ENCODE measurements at places on chromosomes 3 and 15. TPM values are rescaled to one million over a fixed set of nuclear protein-coding genes. Genes with fewer than 3 reads are reported as not detected.
A peak's percentile ranks its signal among the peaks of the same experiment; 100 is the strongest.

NRROS gene
- not detected for total RNA-seq

TBL1XR1 gene
- total RNA-seq: 62.5 TPM

HRG gene
- total RNA-seq: not detected

CCDC66 gene
- 12.3 TPM for total RNA-seq

CYP8B1 gene
- 0.90 TPM for total RNA-seq

SFMBT1 gene
- total RNA-seq: 12.8 TPM

TMED3 gene
- 76.4 TPM for total RNA-seq

DNA sequence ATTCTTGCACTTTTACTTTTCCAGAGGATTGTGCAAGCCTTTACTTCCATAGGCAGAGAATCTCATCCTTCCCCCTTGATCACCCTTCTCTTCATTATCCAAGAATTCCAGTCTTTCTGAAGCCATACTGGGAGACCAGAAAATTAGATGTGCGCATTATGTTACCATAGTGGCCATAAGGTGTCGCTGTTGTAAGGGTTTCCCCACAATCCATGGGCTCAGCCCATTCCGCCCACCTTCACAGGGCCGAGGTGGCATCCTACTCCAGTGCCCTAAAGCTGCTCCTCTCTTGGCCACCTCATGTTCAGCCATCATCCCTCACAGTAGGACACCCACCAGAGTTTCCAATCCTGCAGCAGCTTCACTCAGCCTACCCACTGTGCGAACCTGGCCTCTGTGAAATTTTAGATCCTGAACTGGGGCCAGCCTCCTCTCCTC, 35.0 kb downstream of the CTSH start:
- H3K4me3 ChIP-seq: no peak overlapping the region
- H3K36me3 ChIP-seq: peaks cover 55% of the 10 kb centered on the region
- H3K27me3 ChIP-seq: no peaks in the 10 kb centered on the region
- H3K27ac ChIP-seq: peak overlapping the region; percentile 31
- peak; percentile 42 for DNase-seq

GRCh38 chr3:45227071-45227820, 1.2 kb upstream of the TMEM158 start:
- no peak overlapping the region for H3K27ac ChIP-seq
- H3K4me3 ChIP-seq: no peak overlapping the region
- 0 out of 2 replicates have a peak, but pooled peaks cover 5% of the 10 kb centered on the region for H3K4me1 ChIP-seq
- H3K36me3 ChIP-seq: no peaks in the 10 kb centered on the region
- H3K27me3 ChIP-seq: peaks cover 6% of the 10 kb centered on the region
- DNase-seq: no peak

DNA sequence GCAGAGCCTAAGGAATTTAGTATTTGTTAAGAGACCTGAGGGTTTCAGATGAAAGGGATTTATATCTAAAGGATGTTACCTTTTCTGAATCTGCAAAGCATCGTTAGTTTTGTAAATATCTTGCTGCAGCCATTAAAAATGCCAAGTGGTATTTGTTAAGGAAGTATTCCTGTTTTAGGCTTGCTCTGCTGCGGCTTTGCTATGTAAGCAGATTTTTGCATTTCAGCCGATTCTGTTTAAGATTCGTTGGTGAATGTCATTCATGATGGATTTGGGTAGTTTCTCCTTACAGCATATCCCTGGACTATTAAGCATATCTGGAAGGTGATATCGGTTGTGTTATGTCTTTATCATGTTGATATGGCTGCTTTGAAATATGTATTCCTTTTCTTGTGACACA, 1.0 kb downstream of the USP8 start:
- no peaks in the 10 kb centered on the region for H3K27me3 ChIP-seq
- H3K4me1 ChIP-seq: peaks cover 57% of the 10 kb centered on the region
- peak overlapping the region; percentile 89 for H3K27ac ChIP-seq
- no peak for DNase-seq
- H3K4me3 ChIP-seq: peak overlapping the region; percentile 86

DNA sequence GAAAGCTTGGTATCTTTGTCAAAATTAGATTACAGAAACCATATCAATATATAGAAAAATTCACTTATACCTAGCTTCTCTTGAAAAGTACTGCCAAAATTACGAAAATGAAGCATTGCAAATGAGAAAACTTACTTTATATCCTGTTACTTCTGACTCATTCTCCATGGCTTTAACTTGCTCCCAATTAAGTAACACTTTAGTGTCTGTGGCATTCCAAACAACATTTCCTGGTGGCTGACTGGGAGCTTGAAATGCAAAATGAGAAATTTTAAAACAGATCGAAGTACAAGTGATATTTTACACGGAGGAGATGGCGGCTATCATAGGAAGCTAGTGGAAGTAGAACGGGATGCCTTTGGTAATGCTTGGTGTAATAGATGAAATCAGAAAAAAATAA, 347.3 kb downstream of the CNTN3 start:
- no peak overlapping the region for H3K4me3 ChIP-seq
- H3K36me3 ChIP-seq: no peaks in the 10 kb centered on the region
- H3K4me1 ChIP-seq: no peaks in the 10 kb centered on the region
- H3K27ac ChIP-seq: no peak overlapping the region
- no peak for DNase-seq

- no peaks in the 10 kb centered on the region for H3K27me3 ChIP-seq
- H3K4me1 ChIP-seq: peaks cover 47% of the 10 kb centered on the region
- no peak overlapping the region for H3K4me3 ChIP-seq
- H3K36me3 ChIP-seq: peaks cover 30% of the 10 kb centered on the region
These were observed 29.3 kb downstream of the CTSH start for GRCh38 chr15:78915341-78916087.

GRCh38 chr3:38543586-38543985, 47.4 kb downstream of the EXOG start:
- no peaks in the 10 kb centered on the region for H3K4me1 ChIP-seq
- DNase-seq: no peak
- H3K4me3 ChIP-seq: no peak overlapping the region
- H3K36me3 ChIP-seq: no peaks in the 10 kb centered on the region
- H3K27me3 ChIP-seq: peaks cover 30% of the 10 kb centered on the region
- no peak overlapping the region for H3K27ac ChIP-seq

- H3K27ac ChIP-seq: no peak overlapping the region
- no peaks in the 10 kb centered on the region for H3K36me3 ChIP-seq
- H3K4me1 ChIP-seq: peaks cover 10% of the 10 kb centered on the region
- no peak for DNase-seq
- H3K4me3 ChIP-seq: no peak overlapping the region
These were observed 2.9 kb upstream of the RASGRF1 start for GRCh38 chr15:79093352-79093935.

DNA sequence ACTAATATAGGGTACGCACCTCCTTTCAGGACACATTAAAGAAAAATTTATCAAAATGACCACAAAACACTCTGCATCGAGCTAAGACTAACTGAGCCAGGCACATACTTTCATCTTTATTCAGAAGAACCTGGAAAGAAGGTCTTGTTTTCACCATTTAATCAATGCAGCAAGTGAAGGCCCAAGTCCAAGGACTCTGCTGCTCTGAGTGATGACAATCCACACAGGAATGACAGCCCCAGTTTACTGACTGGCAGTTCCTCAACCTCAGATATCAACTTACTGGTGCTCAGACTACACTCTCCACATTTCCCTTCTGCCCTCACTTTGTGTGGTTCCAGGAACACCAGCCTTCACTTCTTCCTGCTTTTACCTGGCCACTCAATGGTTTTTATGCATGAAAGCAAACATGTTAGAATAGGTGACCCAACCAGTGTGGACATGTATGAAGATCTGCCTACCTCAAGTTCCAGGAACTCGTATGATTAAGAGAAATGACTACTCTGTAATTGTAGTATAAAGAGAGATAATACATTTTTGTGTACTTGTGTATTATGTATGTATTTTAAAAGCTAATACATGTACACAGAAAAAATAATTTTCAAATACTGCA, 29.1 kb upstream of the RASA2 start:
- H3K4me3 ChIP-seq: no peak overlapping the region
- peaks cover 76% of the 10 kb centered on the region for H3K4me1 ChIP-seq
- no peaks in the 10 kb centered on the region for H3K27me3 ChIP-seq
- DNase-seq: peak; percentile 75
- no peak overlapping the region for H3K27ac ChIP-seq
- H3K36me3 ChIP-seq: no peaks in the 10 kb centered on the region

DNA sequence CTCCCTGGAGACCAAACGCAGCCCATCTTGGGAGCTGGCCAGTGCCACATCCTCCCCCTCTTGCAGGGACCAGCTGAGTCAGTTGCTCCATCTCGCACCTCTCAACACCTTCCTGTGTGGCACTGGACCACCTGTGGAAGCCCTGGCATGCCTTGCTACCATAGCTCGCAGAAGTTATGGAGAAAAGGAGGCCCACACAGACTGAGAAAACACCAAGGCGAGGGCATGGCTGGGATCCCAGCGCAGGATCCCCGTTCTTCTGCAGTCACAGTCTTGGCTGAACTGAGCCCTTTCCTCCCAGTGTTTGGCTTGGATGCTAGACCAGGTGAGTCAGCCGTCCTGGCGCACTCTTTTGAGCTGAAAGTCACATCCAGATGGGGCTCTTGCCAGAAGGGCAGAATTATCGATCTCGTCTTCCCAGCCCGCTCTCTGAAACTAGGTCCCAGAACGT, 46.9 kb downstream of the CHRD start:
- no peaks in the 10 kb centered on the region for H3K27me3 ChIP-seq
- H3K4me1 ChIP-seq: no peaks in the 10 kb centered on the region
- no peak overlapping the region for H3K4me3 ChIP-seq
- no peak for DNase-seq
- no peaks in the 10 kb centered on the region for H3K36me3 ChIP-seq
- H3K27ac ChIP-seq: no peak overlapping the region

DNA sequence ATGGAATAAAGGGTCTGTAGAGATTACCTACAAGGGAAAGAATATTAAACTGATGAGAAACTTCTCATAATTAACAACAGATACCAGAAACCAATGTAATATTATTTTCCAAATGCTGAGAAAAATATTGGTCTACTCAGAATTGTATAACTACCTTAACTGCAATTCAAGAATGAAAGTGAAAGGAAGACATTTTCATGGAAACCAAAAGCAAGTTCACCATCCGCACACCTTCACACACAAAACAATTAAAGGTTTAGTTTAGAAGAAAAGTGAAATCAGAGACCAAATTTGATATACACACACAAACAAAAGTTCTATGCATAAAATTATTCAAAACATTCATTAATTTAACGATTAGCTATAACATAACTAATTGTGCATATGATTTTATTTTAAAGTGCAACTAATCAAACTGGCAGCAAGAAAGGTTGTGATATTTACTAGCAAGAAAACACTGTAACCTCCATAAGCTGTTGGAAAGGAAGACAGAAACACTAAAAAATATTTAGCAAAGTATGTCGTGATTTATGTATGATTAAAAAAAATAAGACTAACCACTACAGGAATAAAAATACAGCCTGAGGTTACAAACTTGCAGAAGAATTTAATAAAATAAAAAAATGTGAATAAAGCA, 395.5 kb downstream of the FGF12 start:
- no peak overlapping the region for H3K4me3 ChIP-seq
- no peaks in the 10 kb centered on the region for H3K36me3 ChIP-seq
- DNase-seq: no peak
- H3K27me3 ChIP-seq: no peaks in the 10 kb centered on the region
- H3K27ac ChIP-seq: no peak overlapping the region
- no peaks in the 10 kb centered on the region for H3K4me1 ChIP-seq

GRCh38 chr3:13282358-13282985, 137.7 kb downstream of the NUP210 start:
- H3K4me3 ChIP-seq: peak overlapping the region; percentile 93
- H3K4me1 ChIP-seq: peaks cover 70% of the 10 kb centered on the region
- 0 out of 3 replicates have a peak, but pooled peaks cover 4% of the 10 kb centered on the region for H3K36me3 ChIP-seq
- peaks cover 2% of the 10 kb centered on the region for H3K27me3 ChIP-seq
- DNase-seq: no peak

- H3K4me3 ChIP-seq: no peak overlapping the region
- no peaks in the 10 kb centered on the region for H3K36me3 ChIP-seq
- H3K27me3 ChIP-seq: no peaks in the 10 kb centered on the region
These were observed 215.8 kb downstream of the KCNH8 start for GRCh38 chr3:19364148-19364547.

DNA sequence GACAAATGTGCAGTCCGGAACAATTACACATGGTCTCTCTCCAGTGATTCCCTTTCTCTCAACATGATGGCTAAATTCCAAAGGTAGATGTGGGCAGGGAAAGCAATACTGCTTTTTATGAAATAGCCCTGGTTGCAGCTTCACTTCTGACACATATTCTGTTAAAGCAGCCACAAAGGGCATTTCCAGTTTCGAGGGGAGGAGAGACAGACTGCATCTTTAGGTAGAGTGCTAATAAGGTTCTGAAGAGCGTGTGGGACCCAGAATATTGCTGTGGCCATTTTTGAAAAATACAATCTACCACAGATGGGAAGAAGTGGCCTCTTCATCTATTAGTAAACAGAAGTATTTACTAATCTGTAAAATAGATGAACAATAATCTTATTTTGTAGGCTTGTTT, 139.3 kb upstream of the PEX5L start:
- no peak for DNase-seq
- H3K36me3 ChIP-seq: no peaks in the 10 kb centered on the region
- H3K27me3 ChIP-seq: no peaks in the 10 kb centered on the region

- no peak overlapping the region for H3K4me3 ChIP-seq
- H3K27me3 ChIP-seq: no peaks in the 10 kb centered on the region
- no peak for DNase-seq
- no peaks in the 10 kb centered on the region for H3K4me1 ChIP-seq
These were observed 203.2 kb downstream of the FAM43A start for GRCh38 chr3:194888916-194889315.

GRCh38 chr3:69540706-69541581, 155.1 kb upstream of the FRMD4B start:
- no peaks in the 10 kb centered on the region for H3K36me3 ChIP-seq
- H3K4me1 ChIP-seq: no peaks in the 10 kb centered on the region
- DNase-seq: no peak
- no peak overlapping the region for H3K27ac ChIP-seq
- H3K4me3 ChIP-seq: no peak overlapping the region
